Stimulated activated CD8-positive, alpha-beta memory T cell treated with anti-CD3 and anti-CD28 coated beads, Interleukin-4, amount 100 ng/mL, for 1 hour (primary cell): ENCODE measurements at places on chromosomes 4 and X.
A peak's percentile ranks its signal among the peaks of the same experiment; 100 is the strongest.

GRCh38 chrX:111568354-111568753 lies 56.9 kb downstream of the SERTM2 start:
- no peak for DNase-seq

DNA sequence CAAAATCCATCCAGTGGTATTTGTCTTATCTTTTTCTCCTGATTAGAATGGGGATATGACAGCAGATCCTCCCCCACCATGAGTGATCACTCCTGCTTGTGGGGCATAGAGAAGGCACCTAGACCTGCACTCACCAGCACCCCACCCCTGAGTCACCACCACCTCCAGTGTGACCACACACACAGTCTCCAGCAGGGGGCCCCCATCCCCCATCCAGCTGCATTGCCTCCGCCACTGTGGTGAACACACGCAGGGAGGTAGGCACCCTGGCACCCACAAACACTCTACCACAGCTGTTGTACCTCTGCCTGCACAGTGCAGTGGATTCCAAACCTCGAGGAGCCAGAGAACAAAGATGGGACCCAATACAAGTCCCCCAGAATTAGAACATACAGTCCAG lies 9.0 kb upstream of the MAGEA8 start:
- DNase-seq, result peak; percentile 27

GRCh38 chrX:17374619-17375366 lies at the start of gene NHS:
TSS of gene NHS (plus strand) at chrX:17375200. CDS start at chrX:17375758, 558 bp downstream.
- no peak for DNase-seq

- DNase-seq, result no peak
Measured at GRCh38 chr4:146134761-146135445, 40.6 kb upstream of the LSM6 start.

GRCh38 chr4:88759895-88760290 lies 62.3 kb upstream of the NAP1L5 start:
- no peak for DNase-seq

GRCh38 chr4:19133315-19133714 lies 1111.8 kb upstream of the LCORL start:
- DNase-seq, result no peak

DNA sequence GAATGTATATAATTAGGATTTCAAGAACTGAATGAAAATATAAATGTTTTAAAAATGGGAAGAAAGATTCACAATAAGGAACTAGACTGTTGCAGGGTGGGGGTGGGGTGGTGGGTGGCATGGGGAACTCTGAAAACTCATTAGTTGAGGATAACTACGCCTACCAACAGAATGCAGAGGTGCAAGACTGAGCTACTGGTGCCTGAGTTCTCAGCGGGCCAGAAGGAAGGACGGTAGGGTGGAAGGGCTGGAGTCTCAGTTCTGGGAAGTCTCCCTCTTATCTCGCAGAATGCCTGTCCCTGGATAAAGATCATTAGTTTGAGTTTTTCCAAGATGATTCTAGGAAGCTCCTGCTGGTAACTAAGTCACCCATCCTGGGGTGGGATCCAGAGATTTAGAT lies 1.3 kb upstream of the SOD3 start:
- DNase-seq, result no peak

DNA sequence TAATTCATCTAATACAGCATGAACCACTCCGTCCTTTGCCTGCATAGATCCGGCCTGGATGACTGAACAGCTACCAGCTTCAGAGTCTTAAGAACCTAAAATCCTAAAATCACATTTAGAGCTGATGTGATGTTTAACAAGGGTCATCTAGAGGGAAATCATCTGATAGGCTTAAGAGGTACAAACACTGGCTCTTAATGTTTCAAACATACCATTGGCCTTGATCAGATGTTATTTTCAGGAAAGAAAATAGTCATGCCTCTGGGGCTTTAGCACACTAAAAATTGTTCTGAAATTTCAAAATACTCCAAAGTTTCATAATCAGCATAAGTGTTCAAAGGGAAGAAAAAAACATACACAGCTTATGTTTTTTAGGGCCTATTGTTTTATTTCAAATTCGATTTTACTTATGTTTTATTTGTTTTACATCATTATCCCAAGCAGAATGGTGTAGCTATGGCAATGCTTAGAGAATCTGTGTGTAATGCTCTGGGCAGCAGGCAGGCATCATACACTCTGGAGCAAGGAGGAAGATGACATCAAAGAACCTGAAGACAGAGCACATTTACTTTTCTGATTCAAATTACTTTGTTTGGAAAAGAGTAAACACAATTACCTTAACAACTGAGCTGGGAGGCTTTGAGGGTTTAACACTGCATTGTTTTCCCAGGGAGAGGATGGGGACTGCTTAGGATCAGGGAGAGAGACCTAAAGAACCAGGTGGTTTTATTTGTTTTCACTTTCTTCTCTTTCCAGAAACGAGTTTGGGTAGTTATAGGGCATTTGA lies 25.3 kb upstream of the LEF1 start:
- no peak for DNase-seq

GRCh38 chr4:112181358-112182000 lies 36.2 kb downstream of the FAM241A start:
- no peak for DNase-seq

GRCh38 chr4:143667461-143667860 lies 33.0 kb downstream of the FREM3 start:
- no peak for DNase-seq

GRCh38 chrX:140050906-140051305 lies 85.6 kb upstream of the CXorf66 start:
- DNase-seq, result no peak

GRCh38 chr4:98305576-98305975 lies 44.4 kb downstream of the RAP1GDS1 start:
- DNase-seq, result no peak

GRCh38 chr4:87365348-87365747 lies 25.6 kb downstream of the HSD17B11 start:
- no peak for DNase-seq

DNA sequence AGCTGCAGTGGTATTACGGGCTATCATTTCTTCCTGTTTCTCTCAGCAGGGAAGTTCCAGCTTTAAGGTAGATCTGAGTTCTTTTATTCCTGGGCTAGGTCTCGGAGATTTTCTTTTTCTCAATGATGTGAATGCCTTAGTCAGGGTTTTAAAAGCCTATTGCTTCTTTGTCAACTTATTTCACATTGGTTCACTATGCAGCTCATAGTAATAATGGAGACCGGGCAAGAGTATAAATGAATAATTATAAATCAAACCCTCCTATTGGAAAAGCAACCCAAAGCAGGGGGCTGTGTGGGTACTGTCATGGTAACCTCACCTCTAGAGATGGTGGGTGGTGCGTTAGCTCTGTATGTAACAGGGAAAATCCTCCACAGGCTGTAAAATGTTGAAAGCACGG lies 563.6 kb downstream of the RPA4 start:
- DNase-seq, result no peak

DNA sequence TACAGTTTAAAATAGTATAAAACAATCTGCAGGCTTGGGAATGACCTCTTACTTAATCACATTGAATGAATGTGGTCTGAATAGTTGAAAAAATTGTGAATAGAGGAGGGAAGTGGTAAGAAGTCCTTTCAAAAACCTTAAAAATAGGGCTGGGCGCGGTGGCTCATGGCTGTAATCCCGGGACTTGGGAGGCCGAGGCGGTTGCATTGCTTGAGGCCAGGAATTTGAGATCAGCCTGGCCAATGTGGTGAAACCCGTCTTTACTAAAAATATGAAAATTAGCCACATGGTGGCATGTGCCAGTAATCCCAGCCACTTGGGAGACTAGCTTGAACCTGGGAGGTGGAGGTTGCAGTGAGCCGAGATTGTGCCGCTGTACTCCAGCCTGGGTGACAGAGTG lies 36.5 kb downstream of the HERC3 start:
- DNase-seq, result no peak

DNA sequence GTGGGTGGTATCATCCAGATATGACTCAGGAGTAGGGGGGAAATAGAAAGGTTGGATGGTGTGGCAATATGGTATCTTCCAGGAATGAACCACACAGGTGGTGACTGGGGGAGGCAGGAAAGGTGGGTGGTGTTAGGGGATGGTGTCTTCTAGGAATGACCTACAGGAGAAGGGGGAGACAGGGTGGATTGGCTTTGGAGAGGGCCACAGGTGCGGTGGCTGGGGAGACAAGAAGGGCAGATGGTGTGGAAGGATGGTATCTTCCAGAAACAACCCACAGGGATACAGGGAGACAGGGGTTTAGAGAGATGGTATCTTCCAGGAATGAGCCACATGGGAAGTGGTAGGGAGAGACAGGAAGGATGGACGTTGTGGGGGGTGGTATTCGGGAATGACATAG lies 64.0 kb downstream of the MAOA start:
- DNase-seq, result no peak

DNA sequence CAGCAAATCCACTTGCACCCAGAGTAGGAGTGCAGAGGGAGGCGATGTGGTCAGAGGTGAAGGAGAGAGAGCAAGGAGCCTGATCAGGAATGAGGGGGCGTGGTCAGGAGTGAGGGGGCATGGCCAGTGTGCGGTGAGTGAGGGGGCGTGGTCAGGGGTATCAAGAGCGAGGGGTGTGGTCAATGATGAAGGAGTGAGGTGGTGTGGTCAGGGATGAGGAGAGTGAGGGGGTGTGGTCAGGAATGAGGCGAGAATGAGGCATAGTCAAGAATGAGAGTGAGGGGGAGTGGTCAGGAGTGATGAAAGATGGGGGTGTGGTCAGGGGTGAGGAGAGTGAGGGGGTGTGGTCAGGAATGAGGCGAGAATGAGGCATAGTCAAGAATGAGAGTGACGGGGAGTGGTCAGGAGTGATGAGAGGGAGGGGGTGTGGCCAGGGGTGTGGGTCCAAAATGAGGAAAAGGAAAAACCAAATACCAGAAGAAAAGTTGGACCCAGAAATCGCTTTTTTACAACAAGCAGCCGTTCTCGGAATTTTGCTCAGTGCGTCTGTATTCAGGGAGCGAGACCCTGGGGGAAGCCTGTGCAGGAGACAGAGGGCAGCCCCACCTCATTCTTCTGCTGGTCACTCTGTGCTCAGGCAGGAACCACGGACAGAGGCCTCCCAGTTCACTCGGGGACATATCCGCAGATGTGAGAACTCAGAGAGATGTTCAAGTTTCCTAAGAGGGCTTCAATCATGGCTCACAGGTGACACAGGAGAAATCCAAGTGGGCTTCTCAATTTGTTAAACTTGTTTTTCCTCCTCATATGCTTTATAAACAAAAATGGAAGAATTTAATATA lies 47.5 kb downstream of the MAGEA1 start:
- no peak for DNase-seq

- no peak for DNase-seq
Measured at GRCh38 chr4:183920512-183920911, 15.4 kb downstream of the STOX2 start.

DNA sequence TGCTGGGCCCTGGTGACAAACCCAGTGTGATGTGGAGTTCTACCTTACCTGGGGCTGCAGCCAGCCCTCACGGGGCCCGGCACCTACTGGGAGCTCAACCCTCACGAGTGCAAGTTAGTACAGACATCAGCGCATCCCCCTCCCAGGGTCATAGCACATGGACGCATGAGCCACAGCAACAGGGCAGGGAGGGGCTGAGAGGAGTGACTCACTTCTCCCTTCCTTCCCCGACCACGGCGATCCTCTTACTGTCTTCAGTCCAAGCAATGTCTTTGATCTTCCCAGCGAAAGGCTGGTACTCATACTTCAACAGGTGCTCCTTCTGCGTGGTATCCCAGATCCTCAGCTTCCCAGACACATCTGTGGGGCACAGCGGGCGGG lies 17.8 kb downstream of the WDR1 start:
- DNase-seq, result no peak
